ENCODE measurements at places on chromosomes 4 and X.

GRCh38 chr4:133856731-133857355 is 344.7 kb downstream of the PABPC4L start:
- DNase-seq = no peak

DNA sequence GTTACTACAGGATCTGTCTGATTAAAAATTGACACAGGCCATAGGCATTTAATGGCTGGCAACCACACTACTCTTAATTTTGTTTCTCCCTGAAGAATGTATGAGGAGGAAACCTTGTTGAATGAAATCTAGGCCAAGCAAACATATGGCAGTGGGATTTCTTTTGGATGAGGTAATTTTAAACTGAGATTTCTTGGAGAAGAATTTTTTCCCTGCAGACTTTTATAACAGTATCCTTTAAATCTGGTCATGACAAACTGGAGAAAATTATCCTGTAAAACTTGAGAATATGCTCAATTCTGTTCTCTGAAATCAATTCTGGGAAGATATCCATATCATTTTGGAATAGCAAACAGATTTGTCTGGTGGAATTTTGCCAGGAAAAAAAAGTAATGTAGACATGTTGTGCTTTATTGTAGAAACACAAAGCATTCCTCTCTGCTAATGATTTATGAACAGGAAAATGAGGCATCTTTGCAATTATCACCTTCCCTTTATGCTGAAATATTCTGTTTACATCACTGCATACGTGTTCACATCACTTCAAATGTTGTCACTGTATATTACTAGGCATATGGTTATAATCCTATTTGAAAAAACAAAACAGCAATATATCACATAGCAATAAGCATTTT is 108.3 kb upstream of the ARSJ start:
- DNase-seq = no peak

- DNase-seq = no peak
These were observed 200.5 kb downstream of the NWD2 start for GRCh38 chr4:37445023-37445422.

DNA sequence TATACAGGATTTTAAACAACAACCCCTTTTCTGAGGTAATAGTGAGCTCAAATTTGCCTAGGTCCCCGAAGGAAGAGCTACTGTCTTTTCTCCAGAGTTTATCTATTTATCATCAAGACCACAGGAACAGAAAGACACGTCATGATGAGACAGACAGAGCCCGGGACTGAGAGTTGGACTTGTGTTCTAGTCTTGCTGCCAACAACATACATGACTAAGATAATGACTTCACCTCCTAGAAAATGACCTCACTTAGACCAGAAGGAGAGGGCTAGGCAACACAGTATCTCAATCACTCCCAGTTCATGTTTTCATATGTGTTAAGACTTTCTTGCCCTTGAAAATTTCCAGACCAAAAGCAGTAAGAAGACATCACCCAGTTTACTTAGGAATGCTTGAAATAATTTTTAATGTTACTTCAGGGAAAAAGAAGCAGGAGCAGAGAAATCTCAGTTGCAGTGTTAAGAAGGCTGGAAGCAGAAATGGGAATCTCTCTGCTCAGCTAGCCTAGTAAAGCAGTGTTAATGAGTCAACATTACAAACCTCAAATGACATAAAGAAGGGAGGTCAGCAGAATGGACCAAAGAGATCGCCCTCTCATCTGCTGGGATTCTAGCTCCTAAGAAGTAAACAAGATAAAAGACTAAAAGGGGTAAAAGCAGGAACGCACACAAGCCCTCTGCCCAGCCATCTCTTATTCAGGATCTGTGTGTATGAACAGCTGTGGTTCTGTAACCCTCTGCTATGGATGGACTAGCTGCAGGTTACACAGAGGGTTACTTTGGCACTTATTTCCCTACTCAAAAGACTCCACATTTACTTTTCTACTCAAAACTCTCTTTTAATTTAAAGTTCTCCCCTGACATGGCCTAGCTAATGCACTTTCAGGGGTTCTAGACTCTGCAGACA is 24.8 kb downstream of the PDGFC start:
- no peak for DNase-seq

DNA sequence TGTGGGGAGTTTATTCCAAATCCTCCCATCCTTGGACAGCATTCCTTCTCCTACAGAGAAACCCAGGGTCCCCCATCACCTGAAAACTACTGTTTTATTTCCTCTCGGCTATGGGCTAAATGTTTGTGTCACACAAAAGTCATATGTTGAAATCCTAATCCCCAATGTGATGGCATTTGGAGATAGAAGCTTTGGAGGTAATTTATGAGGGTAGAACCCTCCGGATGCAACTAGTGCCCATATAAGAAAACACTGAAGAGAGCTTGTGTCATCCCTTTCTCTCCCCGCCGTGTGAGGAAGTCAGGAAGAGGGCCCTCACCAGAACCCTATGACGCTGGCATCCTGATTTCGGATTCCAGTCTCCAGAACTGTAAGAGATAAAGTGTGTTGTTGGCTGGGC is 127.8 kb upstream of the NOCT start:
- no peak for DNase-seq

DNA sequence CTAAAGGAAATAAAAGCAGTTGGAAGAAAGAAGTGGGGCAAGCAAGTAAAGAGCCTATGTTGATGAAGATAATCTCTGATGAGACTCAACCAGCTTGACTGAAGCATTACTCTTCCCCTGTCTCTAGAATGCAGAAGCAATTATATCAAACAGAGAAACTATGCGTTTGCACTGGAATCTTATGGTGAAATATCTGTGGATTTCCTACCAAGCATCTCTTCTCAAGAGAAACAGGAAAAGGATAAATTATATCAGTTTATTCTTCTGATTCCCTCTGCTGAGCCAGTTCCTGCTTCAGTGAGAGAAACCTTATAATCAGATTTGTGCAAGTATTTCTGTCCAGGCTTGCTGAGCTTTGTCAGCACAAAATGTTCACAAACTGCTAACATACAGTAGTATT is 316.7 kb upstream of the SLC7A11 start:
- DNase-seq = no peak

- DNase-seq = no peak
These were observed 239.4 kb upstream of the STK26 start for GRCh38 chrX:131783555-131784308.

- no peak for DNase-seq
These were observed 8.8 kb downstream of the ENAM start for GRCh38 chr4:70637239-70637913.

Data from left hindlimb (tissue), 1 donor.